Left lobe of liver (tissue), 2 donors: ENCODE measurements at places on chromosomes 2 and 18.

- no peak for DNase-seq
These were observed 15.5 kb downstream of the KLF7 start for GRCh38 chr2:207150284-207150683.

GRCh38 chr2:227228061-227228667, 63.7 kb downstream of the COL4A3 start:
- DNase-seq: no peak

DNA sequence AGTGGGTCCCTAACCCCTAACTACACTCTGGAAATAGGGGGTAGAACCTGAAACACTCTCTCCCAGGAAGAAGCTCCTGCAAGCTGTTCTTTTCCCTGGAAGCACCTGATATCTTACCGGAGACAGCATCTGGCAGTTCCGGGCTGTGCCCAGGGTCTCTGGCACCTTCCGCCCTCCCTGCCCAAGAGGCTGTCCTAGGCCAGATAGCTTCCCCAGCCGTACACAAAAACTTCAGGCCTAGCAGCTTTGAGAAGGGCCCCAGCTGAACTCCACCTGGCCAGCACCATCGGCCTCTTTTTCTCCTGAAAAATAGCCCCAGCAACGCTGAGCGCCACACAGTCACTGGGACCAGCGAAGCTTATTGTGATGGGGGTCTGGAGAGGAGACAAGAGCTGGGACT, 9.7 kb downstream of the OSR1 start:
- no peak for DNase-seq

DNA sequence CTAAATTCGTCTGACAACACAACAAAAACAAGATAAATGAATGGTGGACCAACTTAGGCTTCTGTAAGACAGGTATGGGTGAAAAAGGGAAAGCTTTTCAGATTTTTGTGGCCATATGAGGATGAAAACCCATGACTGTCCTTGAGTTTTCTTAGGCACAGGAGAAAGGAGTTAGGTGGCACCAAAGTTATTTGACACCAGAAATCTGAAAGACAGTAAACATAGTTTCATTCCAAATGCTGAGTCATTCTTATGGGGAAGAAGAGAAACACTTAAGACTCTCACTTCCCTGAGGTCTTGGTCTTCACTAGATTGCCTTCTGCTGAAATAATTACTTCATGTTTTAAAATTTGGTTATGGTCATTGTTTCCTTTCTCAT, 5.2 kb upstream of the GPD2 start:
- DNase-seq: no peak

DNA sequence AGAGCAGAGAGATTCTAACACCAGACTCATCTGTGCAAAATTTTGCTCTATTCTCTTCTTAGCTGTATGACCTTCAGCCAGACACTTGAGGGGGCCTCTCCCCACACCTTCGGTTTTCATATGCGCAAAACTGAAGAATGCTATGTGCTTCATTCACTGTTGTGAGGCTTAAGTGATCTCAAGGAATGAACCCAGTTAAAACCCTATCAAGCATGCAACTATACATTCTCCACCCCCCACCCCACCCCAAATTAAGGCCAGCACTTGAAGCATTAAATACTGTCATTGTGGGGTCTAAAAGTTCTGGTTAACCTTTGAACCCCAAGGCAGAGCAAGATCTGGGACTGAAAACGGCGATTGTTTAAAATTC, 10.0 kb downstream of the PCARE start:
- DNase-seq: no peak

- no peak for DNase-seq
These were observed 49.1 kb upstream of the SLC14A2 start for GRCh38 chr18:45566025-45566740.

GRCh38 chr18:47254341-47254939, 3.0 kb upstream of the SKOR2 start:
- no peak for DNase-seq

GRCh38 chr2:200172944-200173581, 133.4 kb upstream of the SPATS2L start:
- DNase-seq: no peak

DNA sequence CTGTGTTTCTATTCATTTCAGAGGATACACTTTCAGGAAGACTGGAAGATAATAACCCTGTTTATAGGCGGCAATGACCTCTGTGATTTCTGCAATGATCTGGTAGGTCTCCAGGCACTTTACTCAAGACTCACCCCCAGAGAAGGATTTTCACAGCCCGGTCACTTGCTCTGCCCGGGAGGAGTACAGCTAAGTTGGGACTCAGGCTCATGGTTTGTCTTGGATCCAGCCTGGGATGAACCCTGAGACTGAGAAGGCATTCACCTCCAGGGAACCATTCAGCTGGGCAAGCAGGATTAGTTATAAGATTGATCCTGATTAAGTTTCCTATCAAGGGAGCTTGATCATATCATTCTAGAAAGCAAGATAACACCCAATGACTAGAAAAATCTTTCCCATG, 83.7 kb downstream of the PLB1 start:
- no peak for DNase-seq

DNA sequence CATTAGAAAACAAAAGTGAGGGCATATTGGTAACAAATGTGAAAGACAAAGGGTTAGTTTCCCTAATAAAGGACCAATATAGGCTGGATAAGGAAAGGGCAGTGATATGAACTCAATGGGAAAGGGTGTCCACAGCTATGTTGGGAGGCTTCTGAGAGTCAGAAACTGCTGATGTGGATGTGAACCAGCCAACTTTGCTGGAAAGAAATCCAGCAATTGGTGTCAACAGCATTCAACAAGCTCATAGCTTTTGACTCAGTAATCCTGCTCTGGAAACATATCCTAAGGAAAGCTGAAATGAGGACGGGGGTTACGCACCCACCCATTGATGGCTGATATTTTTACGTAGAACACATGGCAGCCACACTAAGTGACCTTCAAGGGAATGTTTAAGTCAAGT, 63.7 kb downstream of the ARL4C start:
- DNase-seq: no peak

DNA sequence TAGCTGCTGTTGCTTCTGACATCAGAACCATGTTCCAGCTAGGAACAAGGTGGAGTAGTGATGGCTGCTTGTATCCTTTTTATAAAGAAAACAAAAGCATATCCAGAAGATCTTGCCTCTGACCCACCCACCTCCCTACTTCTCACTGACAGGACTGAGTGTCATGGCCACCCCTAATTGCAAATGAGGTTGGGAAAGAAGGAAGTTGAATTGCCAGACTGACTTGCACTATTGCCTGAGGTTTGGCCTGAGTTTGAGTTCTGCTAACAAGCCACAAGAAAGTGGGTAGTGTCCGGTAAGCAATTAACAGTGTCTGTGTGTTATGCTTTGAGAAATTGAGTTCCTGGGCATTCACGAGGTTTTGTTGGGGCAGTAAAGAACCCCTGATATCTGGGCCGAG, 22.8 kb downstream of the SGPP2 start:
- DNase-seq: no peak

- DNase-seq: no peak
These were observed 1.0 kb upstream of the KYNU start for GRCh38 chr2:142876423-142876822.

DNA sequence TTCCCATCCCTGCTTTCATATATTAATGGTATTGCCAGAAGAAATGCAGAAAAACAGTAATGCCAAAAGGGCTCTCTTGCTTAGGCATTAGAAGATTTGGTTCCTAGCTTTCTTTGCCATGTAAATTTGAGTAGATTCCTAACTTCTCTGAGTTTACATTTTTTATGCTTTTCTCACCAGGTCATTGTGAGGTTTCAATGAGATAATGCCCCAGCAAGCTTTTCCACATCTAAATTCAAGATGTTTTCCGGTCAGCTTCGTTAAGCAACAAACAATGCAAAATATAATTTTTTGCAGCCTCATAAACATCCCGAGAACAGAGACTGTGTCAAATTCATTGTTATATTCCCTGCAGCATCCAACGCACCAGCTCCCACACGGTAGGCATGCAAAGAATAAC, 44.9 kb downstream of the NCKAP5 start:
- no peak for DNase-seq

DNA sequence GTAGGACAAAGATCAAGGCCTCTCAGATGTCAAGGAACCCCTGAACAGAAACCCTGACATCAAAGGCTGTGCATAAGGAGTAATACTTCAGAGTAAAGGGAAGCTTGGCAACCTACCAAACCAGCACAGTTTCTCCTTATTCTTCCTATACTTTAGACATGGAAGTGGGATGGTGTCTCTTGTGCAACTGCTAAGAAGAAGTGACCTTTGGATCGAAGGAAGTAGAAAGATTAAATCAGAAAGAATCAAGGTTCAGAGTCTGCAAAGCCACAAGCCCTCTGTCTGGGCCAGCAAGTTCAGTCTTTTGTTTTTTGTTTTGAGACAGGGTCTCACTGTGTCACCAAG, 66.2 kb upstream of the SLC39A10 start:
- no peak for DNase-seq

DNA sequence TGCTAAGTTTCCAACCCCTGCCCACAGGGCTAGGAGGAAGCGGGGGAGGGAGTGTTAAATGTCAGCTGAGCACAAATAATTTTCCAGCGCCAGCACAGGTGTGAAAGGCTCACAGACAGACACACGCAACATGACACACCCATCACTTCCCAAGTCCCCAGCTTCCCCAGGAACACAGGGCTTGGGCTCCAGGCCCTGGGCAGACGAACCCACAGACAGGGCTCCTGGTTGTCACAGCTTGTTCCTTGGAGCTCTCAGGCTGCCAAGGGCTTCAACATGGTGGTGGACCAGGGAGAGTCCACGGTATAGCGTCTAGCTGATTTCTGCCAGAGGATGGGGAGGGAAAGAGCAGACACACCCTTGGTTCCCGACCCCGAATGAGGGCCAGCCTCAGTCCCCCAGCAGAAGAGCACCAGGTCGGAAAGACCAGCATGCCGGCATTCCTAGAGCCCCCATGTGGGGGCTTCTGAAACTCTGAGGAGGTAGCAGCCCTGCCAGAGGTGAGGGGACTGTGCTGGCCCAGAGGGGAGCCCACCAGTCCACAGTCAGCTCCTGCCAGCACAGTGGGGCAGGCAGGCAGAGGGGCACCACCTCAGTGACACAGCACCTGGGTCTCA, 1.9 kb downstream of the DUSP2 start:
- DNase-seq: no peak

- no peak for DNase-seq
These were observed 17.5 kb downstream of the NOSTRIN start for GRCh38 chr2:168819829-168820489.

DNA sequence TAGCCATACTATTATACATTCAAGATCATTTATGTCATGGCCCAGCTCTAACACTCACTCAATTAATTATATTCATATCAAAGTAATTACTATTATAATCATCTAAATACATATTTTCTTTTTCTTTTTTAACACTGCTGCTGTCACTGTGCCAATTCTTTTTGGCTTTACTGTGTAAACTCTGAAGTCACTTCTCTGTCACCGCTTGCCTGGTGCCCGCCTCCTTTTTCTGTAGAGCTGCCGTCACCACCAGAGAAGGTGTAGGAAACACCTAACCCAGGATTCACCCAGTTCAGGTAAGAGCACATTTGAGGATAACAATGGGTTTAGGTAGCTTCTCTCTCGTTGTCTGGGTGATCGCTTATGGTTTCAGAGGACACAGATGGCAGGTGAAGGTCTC, 93.3 kb downstream of the AOX1 start:
- no peak for DNase-seq

DNA sequence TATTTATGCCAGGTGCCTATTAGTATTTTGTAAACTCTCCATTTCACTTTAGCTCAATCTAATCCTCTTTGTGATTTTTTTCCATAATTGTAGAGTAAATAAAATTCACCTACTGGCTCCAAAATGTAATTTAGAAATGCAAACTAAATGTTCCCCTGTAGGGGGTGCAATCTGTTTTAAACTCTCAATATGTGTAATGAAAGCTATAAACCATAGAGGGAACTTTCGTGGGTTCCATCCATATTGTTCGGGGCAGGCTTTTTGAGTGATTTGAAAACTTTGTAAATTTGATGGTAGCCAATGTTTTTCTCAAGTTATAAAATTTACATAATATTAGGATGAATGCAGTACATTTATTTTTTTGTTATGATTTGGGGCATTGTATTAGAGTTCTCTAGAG, 49.4 kb downstream of the TSPYL6 start:
- DNase-seq: no peak

DNA sequence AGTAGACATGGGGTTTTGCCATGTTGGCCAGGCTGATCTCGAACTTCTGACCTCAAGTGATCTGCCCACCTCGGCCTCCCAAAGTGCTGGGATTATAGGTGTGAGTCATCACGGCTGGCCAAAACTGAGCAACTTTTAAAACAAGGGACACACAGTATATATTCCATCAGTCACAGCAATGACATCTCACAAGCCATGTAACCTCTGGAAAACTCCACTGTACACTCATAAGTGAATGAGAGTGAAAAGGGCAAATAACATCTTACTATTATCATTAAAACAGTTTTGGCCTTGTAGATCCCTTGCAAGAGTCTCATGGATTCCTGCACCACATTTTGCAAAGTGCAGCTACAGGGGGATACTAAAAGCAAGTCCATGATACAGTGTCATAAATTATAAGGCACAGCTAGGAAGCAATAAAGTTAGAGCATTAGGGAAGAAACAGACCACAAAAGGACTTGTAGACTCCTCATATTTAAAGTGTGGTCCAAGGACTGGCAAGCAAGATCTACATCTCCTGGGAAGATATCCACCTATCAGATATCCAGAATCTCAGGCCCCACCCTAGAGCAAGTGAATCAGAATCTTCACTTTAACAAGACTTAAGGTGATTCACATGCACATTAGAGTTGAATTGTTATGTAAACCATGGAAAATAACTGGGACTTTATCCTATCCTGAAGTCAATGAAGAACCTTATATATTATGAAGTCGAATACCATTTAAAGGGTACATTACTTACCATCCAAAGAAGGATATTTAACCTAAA, 5.7 kb downstream of the SMC6 start:
- no peak for DNase-seq

- no peak for DNase-seq
These were observed 43.1 kb upstream of the PTH2R start for GRCh38 chr2:208363485-208363884.

DNA sequence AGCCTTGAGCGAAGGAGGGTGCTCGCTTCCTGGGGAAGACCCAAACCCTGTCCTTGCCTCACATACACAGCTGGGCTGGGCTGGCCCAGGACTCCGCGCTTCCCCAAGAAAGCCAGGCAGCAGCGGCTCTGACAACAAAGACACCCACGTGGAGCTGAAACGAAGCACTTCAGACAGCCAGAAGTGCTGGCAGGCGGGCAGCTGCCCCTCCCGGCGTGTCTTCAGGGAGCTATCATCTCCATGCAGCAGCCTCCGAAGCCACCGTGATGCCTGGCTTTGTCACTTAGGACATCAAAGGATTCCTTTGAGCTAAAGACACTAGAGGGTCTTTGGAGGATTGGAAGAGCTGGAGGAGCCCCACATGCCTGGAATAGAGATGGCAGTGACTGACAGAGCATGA, 35.2 kb downstream of the C1QL2 start:
- no peak for DNase-seq

GRCh38 chr18:6757931-6758330, 28.4 kb downstream of the ARHGAP28 start:
- no peak for DNase-seq
